ENCODE measurements at places on chromosomes 6 and 20. TPM values are rescaled to one million over a fixed set of nuclear protein-coding genes. Genes with fewer than 3 reads are reported as not detected.
A peak's percentile ranks its signal among the peaks of the same experiment; 100 is the strongest.

DNA sequence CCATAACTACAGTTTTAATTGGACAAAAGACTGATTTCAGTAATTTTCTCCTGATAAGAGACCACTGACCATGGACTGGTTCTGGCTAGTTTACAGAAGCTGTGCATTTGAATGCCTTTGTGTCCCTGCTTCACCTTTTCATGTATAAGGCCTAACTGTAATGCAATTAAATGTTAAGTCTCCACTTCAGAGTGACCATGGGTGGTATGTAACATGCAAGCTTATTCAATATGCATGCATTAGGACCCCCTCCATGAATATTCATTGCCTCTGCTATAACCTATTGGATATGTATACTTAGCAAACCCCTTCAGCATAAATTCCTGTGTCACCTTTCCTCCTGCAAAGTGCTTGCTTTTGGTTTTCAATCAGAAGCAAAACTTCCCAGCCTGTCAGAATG, 2.2 kb downstream of the UBD start:
- DNase-seq = no peak

GRCh38 chr20:1305712-1306111, 23.2 kb downstream of the SDCBP2 start:
- DNase-seq = no peak

DNA sequence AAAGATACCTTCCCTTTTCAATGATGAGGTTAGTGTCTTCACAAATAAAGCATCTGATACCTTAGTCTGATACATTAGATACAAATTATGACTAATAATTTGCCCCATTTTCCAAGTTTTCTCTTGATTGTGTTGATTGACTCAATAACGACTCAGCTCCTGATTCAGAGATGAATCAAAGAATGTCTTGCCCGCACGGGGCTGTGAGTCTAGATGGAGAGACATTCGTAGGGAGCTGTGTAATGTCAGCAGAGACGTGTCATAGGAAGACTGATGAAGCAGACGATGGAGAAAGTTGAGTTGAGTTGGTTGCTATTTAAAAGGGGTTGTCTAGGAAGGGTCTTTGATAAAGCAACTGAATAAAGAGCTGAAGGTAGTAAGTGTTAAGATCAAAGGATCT, 78.2 kb downstream of the TSHZ2 start:
- DNase-seq = no peak

- DNase-seq = no peak
Measured at GRCh38 chr20:5512694-5513093, 195.9 kb upstream of the PROKR2 start.

GRCh38 chr6:15359335-15359862, 113.5 kb downstream of the JARID2 start:
- no peak for DNase-seq

GRCh38 chr6:3232017-3232945, 4.8 kb upstream of the TUBB2B start:
- DNase-seq = no peak

GRCh38 chr6:86581833-86582232, 355.5 kb upstream of the HTR1E start:
- DNase-seq = no peak

GRCh38 chr6:66935612-66936011, 1228.6 kb upstream of the EYS start:
- DNase-seq = no peak

DNA sequence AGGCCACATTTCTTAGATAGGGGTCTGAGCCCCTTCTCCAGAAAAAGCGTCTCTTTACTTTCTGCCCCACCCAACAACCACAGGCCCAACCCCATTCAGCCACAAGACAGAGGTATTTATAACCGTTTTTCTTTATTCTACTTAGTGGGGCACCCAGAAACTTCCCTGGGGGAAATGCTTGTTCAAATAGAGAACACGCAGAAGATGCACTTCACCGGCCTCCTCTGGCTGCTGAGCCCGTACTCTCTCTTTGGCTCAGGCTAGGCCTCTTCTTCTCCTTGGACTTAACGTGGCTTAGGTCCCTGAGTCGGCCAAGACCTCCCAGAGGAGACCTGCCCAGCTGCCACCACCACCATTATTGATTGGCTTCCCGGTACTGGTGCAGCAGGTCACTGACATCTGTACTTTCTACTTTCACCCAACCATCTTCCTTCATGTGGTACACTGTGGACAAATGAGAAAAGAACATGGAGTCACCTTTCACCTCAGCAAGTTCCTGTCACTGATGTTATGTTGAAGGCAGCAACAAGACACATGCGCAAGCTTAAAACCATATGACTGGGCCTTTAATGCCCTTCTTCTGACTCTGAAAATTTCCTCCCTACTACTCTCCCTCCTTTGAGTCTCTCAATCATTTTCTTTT, 2.2 kb upstream of the TAP2 start:
- DNase-seq = no peak

DNA sequence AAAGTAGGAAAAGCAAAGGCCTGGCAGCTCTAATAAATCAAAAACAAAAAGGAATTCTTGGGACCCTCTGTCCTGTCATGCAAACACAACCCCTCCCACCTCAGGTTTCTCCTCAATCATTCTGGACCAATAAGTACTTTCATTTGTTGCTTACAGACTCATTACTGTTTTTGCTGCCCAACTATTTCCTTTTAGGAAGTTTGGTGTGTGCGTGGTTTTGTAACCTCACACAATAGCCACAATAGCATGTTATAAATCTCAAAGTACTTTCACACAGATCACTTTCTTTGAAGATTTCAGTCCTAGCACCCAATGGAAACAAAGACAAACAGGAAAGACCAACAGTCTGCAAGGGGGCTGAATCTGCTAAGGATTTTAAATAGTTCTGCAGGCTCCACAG, 4.5 kb downstream of the MRPL14 start:
- no peak for DNase-seq

- no peak for DNase-seq
Measured at GRCh38 chr6:145315982-145316600, 419.2 kb downstream of the EPM2A start.

DNA sequence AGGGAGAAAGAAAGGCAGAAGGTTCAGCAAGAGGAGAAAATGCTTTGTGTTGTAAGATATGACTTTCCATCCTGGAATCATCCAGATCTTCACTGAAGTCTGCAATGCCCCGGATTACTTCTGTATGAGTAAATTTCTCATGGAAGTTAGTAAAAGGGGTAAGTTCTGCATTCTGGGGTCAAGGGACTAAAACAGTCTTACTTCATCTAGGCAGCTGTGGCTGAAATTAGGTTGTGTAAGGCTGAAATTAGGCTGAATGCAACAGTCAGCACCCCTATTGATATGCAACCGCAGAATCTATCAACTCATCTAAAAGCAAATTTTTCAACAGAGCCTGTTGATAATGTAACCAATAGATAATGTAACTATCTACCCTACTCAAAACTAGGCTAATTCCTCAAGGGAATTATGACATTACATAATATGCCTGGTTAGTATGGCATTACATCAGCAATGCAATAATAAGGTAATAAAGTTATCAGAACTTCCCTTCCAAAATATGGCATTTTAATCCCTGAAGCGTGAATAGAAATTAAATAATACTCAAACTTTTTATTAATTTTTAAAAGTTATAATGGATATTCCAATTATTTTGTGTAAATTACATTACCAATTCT, 671.7 kb upstream of the CITED2 start:
- no peak for DNase-seq

- DNase-seq = no peak
Measured at GRCh38 chr6:74749211-74750147, 456.4 kb downstream of the COL12A1 start.

DNA sequence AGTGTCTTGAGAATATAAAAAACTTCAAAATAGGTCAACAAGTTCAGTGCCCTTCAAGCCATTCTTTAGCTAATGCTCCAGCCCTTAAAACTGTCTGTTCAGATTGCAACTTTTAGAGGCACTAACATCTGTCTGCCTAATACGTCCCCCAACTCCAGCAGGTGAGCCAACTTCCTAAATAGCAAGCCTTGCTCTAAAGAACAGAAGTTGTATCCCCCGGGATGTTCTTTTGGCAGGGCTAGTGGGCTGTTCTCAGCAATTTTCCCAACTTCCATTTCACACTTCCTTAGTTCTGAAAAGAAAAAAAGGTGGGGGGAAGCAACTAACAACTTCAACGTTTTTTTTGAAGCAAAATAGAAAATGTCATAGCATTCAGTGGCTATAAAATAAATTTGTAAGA, 290.0 kb upstream of the PTCHD4 start:
- DNase-seq = peak; percentile 83

GRCh38 chr6:29676981-29677601, 3.9 kb downstream of the ZFP57 start:
- no peak for DNase-seq

DNA sequence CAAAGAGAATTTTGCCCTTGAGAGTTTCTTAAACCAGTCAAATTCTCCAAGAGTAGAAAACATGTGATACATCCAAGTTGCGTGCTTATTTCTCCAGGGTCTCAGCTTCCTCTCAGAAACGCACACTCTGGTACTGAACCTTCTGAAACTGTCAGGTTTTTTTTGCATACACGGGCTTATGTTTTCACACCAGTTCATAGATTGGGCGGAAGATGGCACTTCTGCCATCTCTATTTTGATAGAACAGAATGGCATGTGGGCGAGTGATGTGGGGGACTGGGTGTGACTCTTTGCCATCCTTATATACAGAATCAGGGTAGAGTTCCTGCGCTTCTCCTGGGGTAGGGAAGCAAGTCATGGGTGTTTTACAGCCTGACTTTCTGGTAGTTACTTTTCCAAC, 56.4 kb downstream of the ADTRP start:
- no peak for DNase-seq

DNA sequence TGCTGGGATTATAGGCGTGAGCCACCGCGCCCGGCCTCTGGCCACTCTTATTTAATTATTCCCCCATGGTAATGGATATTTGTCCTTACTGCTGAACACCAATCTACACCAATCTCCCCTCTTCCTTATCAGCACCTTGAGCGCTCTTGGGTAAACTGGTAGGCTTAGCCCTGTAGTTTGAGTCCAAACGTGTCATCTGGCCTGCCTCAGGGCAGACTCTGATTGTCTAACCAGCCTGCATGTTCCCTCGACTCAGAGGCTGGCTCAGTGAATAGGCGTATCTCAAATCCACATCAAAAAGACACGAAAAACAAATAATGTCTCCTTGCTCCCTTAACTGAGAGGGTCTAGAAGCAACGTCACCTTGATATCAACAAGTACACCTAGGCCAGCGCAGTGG, 260.9 kb downstream of the TFAP2C start:
- DNase-seq = no peak

DNA sequence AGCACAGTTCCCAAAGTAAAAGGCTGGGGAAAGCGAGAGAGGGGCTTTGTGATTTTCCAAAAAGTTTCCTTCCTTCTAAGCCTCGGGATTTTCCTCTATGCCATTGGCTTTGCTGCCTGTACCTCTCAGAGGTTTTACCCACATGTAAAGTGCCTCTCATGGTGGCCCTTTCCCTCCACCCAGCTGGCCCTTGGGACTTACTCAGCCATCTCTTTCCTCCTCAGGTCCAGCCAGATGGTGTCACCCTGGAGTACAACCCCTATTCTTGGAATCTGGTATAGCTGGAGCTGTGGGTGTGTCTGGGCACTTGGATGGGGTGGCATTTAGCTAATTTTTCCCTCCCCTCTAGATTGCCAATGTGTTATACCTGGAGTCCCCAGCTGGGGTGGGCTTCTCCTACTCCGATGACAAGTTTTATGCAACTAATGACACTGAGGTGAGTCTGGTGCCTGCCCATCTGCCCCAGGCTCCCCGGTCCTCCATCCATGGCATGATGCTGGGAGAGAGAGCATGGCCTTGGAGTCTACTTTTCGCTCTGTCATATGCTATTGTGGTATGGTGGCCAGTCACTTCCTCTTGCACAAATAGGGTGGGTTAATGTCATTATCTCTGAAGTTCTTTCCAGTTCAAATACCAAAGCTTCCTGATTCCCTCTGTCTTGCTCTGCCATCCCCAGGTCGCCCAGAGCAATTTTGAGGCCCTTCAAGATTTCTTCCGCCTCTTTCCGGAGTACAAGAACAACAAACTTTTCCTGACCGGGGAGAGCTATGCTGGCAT, 1.1 kb downstream of the CTSA start:
- DNase-seq = no peak

GRCh38 chr6:21348504-21349195, 244.9 kb upstream of the SOX4 start:
- DNase-seq = peak; percentile 51

- DNase-seq = no peak
Measured at GRCh38 chr6:114445846-114446245, 103.0 kb upstream of the HS3ST5 start.

GRCh38 chr6:79713701-79714322, 82.7 kb downstream of the SH3BGRL2 start:
- DNase-seq = peak; percentile 44

DNA sequence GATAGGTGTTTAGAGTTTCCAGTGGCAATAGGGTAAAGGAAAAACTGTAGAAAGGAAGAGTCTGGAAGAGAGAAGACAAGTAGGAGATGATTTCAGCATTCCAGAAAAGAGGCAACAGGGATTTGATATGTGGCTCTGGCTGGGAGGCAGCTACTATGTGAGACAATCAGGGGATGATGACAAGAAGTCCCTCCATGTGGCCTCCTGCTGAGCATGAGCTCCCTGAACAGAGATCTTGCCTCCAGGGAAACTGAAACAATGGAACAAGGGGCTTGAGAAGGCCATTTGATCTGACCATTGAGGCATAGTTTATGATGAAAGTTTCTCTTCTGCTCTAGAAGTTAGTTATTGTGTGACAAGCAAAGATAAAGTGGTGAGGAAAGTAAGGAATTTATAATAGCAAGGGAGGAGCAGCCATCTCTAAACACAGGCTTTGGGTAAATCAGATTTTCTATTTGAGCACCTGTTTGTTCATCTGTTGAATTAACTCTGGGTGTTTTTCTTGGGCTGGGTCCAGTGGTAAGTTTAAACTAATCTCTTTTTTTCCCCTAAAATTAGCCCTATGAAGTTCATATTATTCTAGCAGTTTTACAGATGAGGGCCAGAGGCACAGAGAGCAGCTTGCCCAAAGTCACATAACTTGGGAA, 3.0 kb upstream of the GPX5 start:
- DNase-seq = no peak

DNA sequence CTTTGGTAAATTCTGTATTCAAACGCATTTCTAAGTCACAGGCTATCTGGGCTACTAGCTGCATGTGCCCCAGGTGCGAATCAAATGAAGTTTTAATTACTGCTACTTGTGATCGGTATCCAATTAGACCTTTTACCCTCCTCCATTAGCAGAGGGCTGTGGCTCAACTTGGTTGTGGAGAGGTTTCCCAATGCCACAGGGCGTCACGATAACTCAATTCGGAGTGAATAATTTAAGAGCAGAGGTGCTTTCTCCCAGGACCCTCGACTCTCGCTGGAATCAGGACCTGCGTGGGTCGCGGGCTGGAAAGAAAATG, 640 bp downstream of the SAYSD1 start:
- DNase-seq = no peak

GRCh38 chr20:14826543-14827313, 489.3 kb upstream of the FLRT3 start:
- DNase-seq = no peak

- no peak for DNase-seq
Measured at GRCh38 chr6:135319819-135320218, 138.7 kb downstream of the MYB start.

GRCh38 chr6:152636609-152637295, 410 bp downstream of the SYNE1 start:
- no peak for DNase-seq

The TNFRSF6B gene
- 0.88 TPM for polyA plus RNA-seq

The AIF1 gene
- 24.2 TPM for polyA plus RNA-seq

The GPR6 gene
- not detected for polyA plus RNA-seq

The TRDN gene
- polyA plus RNA-seq = 248 TPM

The SPATA2 gene
- polyA plus RNA-seq = 6.3 TPM

The RHAG gene
- 0.42 TPM for polyA plus RNA-seq

The RUNX2 gene
- 3.0 TPM for polyA plus RNA-seq

The ENPP3 gene
- polyA plus RNA-seq = 0.15 TPM

The NCOA3 gene
- polyA plus RNA-seq = 12.9 TPM

The PRPH2 gene
- polyA plus RNA-seq = 3.4 TPM

The SNX14 gene
- polyA plus RNA-seq = 44.3 TPM

The HLA-DRB5 gene
- polyA plus RNA-seq = 2.6 TPM

Data from muscle of back (tissue), 13 donors.